GM23338 (cell line): ENCODE measurements at places on chromosomes 2 and 18.
A peak's percentile ranks its signal among the peaks of the same experiment; 100 is the strongest.

DNA sequence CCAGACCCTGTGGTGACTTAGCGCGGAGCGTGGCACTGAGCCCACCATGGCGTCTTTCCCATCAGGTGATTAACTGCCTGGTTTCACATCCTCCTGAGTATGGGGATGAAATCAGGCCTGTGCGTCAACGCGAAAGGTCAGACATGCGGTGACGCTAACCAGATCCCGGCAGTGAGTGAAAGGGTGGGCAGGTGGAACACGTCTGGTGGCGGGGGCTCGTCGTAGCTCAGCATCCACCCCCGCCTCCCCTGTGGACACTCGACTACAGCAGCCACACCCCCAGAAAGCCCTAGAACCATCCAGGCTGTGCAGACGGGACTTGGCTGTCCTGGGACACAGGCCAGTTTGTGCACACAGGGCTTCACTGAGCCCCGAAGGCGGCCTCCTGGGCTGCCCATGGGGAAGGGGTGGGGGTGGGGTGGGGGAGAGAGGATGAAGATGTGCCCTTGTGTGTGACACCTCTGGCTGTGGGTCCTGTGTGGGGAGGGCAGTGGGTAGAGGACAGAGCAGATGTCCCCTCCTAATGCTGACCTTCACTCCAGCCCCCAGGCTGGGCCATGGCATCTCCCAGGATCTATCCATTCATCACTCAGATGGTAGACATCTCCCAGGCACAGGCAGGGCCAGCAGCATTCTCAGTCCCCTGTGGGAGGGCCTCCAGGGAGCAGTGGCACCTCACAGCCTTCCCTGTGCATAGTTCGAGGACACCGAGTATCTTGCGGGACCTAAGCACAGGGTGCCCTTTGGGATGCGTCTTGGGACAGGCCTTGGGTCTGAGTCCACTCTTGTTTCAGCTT lies 27.5 kb downstream of the RAMP1 start:
- no peak for DNase-seq

DNA sequence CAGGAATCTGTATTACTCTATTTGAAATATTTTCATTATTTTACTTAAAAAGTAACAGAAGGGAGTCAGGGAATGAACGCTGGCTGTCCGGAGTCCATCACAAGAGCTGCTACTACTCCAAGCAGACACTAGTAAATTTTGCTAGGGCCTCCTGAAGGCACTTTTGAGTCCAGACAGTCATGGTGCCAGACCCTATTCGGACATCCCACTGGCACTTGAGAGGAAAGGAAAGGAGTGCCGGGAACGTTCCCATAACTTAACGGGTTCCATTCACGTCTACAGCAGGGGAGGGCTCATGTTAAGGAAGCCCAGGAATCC lies 563 bp upstream of the GMCL1 start:
- no peak for DNase-seq

GRCh38 chr2:120600335-120600734 lies 135.3 kb upstream of the GLI2 start:
- DNase-seq = no peak

DNA sequence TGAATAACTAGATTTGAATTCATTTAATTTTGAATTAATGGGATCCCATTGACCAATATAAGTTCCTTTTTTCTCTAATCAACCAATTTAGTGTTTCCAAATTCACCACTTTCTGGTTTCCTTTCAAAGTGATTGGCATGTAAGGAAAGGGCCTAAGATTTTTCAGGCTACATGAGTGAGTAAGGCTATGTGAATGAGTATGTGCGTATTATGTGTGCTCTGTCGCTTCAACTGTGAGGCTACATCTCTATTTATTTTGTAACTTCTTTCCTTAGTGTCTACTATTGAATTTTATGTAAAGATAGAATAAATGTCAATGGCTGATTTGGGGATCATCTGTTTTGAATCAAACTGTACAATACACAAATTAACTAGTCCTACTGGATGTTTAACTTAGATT lies 110.6 kb downstream of the ABCA12 start:
- no peak for DNase-seq

DNA sequence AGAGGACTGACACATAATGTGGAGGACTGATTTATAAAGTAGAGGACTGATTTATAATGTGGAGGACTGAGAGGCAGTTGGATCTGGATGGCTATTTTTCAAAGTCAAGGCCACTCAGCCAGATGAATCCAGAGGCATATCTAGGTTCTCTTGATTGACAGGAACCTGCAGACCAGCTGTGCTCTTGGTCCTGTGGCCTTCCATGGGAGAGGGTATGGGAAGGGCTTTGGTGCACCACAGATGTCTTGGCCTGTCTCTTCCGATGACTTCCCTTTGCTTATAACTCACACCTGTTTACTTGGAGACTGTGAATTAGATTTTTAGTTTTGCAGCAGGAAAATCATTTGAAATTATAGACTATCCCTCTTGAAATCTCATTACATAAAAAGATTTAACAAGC lies 32.3 kb downstream of the AGAP1 start:
- DNase-seq = no peak

DNA sequence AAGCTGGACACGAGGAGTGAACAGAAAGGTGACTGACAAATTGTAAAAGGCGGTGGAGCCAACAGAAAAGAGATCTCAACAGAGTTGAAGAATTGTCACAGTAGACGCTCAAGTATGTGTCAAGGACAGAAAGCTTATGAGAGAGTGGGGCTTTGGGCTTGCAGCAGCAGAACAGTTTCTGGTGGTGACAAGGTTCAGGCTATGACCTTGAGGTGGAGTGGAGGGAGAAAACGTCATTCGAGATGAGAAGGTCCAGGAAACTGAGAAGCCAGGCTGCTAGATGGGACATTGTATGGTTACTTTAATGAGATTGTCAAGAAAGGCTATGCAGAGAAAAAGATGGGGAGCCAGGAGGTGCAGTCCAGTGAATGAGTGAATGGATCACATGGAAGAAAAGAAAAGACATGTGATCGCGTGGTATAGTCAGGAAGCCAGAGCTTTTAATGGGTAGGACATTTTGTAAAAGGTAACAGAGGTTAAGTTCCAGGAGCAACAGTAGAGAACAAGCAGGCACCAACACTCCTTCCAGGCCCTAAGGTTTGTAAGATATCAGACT lies 91.1 kb upstream of the EPC2 start:
- DNase-seq = no peak

- no peak for DNase-seq
Observed at GRCh38 chr2:153487448-153487847, 8.9 kb upstream of the RPRM start.

GRCh38 chr2:16552202-16552601 lies 113.4 kb downstream of the CYRIA start:
- no peak for DNase-seq

- no peak for DNase-seq
Observed at GRCh38 chr2:30541680-30542079, 94.6 kb downstream of the LCLAT1 start.

DNA sequence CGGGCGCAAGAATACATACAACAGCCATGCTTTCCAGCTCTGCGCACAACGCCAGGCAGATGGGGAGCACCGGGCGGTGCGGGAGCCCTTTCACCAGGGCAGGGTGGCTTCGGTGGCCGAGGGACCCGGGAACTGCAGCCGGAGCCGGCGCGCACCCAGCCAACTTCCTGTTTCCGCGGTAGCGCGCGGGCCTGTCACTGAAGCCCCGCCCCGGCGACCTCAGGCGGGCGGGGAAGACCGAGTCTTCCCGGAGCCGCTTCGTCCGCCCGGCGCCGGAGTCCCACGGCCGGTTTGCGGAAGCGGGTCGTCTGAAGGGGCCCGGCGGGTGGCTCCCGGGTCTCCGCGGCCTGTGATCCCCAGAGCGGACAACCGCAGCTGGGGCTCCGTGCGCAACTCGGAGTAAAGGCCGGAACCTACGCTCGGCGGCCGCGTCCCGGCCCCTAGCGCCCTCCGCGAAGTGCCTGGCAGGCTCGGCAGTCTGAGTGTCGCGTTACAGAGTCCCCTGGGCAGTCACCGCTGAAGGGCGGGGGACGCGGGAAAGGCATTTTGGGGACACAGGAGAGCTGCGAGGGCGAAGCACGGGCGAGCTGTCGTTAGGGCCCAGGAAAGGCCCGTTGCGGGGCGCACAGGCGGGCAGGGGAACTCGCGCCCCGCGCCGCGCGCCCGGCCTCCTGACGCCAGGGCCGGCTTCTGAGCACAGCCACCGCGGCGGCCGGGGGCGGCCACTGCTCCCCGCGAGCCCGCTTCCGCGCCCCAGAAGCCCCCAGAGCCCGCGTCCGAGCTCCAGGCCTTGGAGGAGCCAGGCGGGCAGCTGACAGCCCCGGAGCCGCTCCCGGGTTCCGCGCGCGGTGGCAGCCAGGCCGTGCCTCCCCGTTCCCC lies at the start of gene MPPE1:
Gene MPPE1, minus strand, starts transcription at position 136 of the 879 bp plus-strand sequence. CDS start 11,053 bp downstream, outside the sequence.
- DNase-seq = peak; percentile 93
